ENCODE measurements at places on chromosomes 16 and 17. TPM values are rescaled to one million over a fixed set of nuclear protein-coding genes. Genes with fewer than 3 reads are reported as not detected.

The SLC12A3 gene
- not detected for total RNA-seq

The NT5C3B gene
- 74.9 TPM for total RNA-seq

The KRT25 gene
- total RNA-seq: not detected

The QRICH2 gene
- total RNA-seq: 15.9 TPM

Measured in cerebellum (tissue), 4 donors.